ENCODE measurements at places on chromosomes 16 and 17. TPM values are rescaled to one million over a fixed set of nuclear protein-coding genes. Genes with fewer than 3 reads are reported as not detected.

The CLEC18B gene
- total RNA-seq, result not detected

The FSCN2 gene
- not detected for total RNA-seq

The NTN1 gene
- 7.0 TPM for total RNA-seq

The KCNJ18 gene
- total RNA-seq, result not detected

The MPV17L gene
- total RNA-seq, result not detected

The CDRT15L2 gene
- total RNA-seq, result not detected

The ASIC2 gene
- not detected for total RNA-seq

The SOX15 gene
- not detected for total RNA-seq

The MEOX1 gene
- not detected for total RNA-seq

The KRT12 gene
- total RNA-seq, result 0.59 TPM

The OR4D1 gene
- total RNA-seq, result not detected

The EPOP gene
- total RNA-seq, result 5.3 TPM

DNA sequence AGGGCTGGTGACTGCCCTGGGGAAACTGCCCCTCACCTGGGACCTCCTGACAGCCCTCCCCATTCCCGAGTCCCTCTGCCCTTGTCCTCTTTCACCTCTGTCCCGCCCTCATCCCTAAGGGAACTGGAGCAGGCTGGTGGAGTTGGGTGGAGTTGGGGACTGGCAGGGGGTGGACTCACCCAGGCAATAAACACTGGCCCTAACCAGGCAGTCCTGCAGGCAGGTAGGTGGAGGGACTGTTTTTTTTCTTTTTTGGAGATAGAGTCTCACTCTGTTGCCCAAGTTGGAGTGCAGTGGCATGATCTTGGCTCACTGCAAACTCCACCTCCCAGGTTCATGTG, 11.7 kb downstream of the GCGR start:
- no peak for DNase-seq

GRCh38 chr16:85897382-85897781, 1.6 kb upstream of the IRF8 start:
- DNase-seq, result no peak

- DNase-seq, result no peak
Measured at GRCh38 chr17:3695723-3696411, at the start of gene P2RX5. Gene P2RX5, minus strand, starts transcription at chr17:3696155. Its CDS starts 150 bp downstream, at chr17:3696005.

DNA sequence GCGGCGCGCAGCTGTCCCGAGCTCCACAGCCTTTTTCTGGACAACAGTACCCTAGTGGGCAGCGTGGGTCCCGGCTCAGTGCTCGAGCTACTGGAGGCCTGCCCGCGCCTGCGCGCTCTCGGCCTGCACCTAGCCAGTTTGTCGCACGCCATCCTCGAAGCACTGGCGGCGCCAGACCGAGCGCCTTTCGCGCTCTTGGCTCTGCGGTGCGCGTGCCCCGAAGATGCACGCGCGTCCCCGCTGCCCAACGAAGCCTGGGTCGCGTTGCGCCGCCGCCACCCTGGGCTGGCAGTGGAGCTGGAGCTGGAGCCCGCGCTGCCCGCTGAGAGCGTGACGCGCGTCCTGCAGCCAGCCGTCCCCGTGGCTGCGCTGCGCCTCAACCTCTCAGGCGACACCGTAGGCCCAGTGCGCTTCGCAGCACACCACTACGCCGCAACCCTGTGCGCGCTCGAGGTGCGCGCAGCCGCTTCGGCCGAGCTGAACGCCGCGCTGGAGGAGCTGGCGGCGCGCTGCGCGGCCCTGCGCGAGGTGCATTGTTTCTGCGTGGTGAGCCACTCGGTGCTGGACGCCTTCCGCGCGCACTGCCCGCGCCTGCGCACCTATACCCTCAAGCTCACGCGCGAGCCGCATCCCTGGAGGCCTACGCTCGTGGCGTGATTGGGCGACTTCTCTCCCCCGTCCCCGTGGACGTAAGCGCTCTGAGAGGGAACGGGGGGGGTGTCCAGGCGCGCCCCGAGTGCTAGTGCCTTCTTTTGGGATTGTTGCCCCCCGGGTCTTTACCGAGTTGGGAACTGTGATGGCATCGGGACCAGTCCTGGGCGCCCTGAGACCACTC, 1.2 kb upstream of the HSF4 start:
- DNase-seq, result no peak

DNA sequence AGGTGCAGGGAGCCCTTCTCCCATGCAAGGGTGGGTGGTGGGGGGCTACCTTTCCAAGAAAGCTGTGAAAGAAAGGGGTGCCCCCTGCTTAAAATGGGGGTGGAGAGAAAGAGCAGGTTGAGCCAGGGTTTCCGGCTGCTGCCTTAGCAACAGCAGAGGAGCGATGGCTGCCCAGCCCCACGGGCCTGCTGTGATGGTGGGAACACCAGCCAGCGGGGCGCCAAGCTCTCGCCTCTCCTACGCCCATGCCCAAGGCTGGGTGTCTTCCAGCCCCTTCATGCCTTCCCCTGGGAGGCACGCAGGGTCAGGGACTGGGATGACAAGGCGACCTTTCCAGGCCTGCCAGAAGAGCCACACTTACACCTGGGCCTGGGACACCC, 3.0 kb downstream of the FMNL1 start:
- no peak for DNase-seq

- DNase-seq, result no peak
Measured at GRCh38 chr17:77597418-77598240, 360.9 kb upstream of the TNRC6C start.

DNA sequence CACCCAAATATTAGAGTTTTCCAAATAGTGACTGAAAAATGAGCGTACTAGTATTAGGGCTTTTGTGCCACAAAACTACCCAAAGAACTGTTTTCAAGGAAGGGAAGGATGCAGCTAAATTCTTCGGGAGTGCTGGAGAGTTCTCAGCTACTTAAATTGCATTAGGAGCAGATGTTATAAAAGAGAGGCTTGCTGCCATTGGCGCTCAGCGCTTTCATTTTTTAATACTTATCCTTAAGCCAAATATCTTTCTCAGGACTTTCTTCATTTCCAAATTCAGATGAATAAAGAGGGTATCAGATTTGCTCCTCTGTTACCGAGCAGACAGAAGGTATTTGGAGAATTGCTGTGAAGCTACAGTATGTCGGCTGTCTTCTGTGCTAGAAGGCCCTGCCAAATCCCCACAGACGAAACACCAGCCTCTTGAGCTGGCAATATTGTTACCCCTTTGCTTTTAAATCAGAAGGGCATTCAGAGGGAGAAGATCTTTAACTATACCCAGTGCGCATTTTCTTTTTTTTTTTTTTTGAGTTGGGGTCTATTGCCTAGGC, 47.2 kb upstream of the CLEC18A start:
- no peak for DNase-seq

DNA sequence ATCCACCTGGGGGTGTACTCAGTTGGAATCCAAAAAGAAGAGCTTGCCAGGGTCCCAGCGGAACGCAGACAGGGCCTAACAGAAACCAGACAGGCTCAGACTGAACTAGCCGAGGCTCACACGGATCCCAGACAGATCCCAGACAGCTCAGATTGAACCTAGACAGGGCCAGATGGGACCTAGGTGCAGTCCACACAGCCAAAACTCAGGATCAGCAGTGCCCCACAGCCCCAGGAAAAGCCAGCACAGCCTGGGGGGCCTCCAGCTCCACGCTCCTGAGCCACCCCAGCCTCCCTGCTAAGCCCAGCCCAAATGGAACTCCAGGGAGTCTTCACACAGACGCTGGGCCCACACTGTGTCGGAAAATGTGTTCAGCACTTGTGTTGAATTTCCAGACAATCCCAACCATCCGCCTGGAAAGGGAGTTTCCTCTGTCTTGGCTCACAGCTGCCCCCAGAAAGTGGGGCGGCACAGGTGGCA, 7.5 kb downstream of the STX1B start:
- DNase-seq, result no peak

- DNase-seq, result no peak
Measured at GRCh38 chr17:76139801-76140660, 1.0 kb downstream of the FOXJ1 start.

DNA sequence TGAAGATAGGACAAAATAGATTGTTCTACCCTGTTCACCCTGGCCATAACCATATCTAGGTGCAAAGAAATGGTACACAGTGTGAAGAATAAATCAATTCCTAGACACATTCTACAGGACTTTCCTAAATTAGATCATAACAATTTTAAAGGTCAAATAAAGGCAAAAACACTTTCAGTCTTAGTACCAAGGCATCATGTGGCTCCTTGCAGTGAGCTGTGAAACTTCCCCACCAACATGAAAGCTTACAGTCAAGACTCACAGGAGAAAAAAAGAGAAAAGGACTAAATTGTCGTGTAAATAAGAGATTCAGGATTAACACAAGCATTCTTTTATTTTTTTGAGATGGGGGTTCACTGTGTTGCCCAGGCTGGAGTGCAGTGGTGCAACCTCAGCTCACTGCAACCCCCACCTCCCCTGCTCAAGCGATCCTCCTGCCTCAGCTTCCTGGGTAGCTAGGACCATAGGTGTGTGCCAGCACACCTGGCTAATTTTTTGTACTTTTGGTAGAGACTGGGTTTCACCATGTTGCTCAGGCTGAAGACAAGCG, 14.2 kb downstream of the NSMCE1 start:
- peak; percentile 45 for DNase-seq

GRCh38 chr17:64156670-64157069, 26.7 kb upstream of the ERN1 start:
- DNase-seq, result no peak

GRCh38 chr17:43803758-43804157, 23.5 kb downstream of the CFAP97D1 start:
- DNase-seq, result no peak

DNA sequence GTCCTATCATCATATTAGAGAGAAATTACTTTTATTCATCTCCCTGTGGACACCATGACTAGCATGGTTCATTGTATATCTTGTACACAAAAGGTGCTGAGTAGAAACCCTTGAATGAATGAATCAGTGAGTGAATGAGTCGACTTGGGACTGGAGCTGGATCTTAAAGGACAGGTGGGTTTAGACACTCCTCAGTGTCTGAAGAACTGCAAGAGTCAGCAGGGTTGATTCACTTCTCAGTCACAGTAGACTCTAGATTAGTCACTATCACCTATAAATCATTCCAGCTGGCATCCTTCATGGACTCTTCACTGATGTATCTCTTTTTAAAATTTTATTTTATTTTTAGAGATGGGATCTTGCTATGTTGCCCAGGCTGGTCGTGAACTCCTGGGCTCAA, 30.1 kb upstream of the PMFBP1 start:
- no peak for DNase-seq

GRCh38 chr17:80153004-80153403, 6.1 kb upstream of the EIF4A3 start:
- DNase-seq, result no peak

- DNase-seq, result peak; percentile 74
Measured at GRCh38 chr17:28717578-28718332, at the start of gene RAB34. Gene RAB34, minus strand, starts transcription at chr17:28717868. Its CDS starts 602 bp downstream, at chr17:28717266.

- no peak for DNase-seq
Measured at GRCh38 chr16:22330326-22330725, 33.1 kb downstream of the POLR3E start.

DNA sequence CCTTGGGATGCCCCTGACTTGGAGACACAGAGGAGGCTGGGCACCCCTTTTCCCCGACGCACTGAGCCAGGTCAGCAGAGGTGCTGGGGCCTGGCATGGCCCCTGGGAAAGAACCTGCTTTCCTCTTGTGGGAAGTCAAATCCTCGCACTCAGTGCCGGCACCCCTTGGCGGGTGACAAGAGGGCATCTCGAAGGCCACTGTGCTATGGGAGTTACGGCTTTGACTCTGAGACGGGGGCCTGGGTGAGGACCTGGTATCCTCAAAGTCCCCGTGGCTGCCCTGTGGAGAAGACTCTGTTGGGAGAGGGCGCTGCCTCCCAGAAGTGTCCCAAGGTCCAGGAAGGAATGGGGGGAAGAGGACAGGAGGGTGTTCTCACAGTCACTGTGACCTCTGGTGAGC, 117.0 kb downstream of the METRNL start:
- DNase-seq, result no peak

DNA sequence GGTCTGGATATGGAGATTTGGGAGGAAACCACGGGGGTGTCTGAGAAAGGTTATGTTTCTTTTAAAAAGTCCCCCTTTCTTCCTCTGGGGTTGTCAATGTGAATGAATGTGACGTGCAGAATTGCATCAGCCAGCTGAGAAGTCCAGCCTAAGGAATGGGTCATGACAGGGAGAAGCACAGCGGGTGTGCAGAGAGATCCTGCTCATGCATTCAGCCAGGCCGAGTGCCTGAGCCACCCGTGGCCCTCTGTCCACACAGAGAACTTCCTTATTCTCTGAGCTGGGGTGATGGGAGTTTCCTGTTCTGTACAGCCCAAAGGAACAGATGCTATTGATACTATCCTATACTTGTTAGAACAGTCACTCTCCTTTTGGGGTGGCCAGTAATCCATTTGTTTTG, 117.9 kb downstream of the CPPED1 start:
- no peak for DNase-seq

GRCh38 chr16:53864819-53865493, 161.0 kb downstream of the FTO start:
- DNase-seq, result no peak

- DNase-seq, result no peak
Measured at GRCh38 chr17:40906613-40907012, 21.6 kb upstream of the KRT20 start.

DNA sequence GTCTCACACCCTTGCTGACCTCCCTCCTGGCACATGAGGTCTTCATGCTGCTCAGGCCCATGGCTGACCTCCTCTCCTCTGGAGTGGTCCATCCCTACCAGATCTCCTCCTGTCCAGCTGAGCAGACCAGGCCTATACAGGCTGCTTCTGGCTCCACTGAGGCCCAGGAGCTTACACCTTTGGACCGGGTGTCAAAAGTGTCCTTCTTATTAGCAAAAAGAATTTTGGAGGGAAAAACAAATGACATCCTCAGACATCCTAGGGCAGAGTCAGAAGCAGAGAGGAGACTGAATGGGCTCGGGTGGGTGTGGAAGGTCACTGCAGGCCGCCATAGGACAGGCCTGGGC, 38.1 kb downstream of the WSB1 start:
- no peak for DNase-seq

DNA sequence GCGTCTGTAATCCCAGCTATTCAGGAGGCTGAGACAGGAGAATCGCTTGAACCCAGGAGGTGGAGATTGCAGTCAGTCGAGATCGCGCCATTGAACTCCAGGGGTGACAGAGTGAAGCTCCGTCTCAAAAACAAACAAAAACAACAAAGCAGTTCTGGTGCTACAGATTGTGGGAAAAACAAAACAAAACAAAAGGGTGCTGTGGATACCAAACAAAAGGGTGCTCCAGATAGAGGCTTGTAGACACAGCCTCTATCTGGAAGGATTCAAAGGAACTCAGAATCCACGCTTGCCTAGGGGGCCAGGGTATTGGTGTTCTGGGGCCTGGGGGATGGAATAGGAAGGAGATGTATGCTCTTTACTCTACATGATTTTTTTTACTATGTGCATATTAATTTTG, 2.5 kb downstream of the MYLK3 start:
- no peak for DNase-seq

GRCh38 chr17:40596261-40596919, 31.1 kb upstream of the CCR7 start:
- peak; percentile 47 for DNase-seq

GRCh38 chr16:86519007-86519648, 8.8 kb downstream of the FOXF1 start:
- DNase-seq, result no peak

Measured in SK-MEL-5 (cell line).